Bronchial epithelial cell (primary cell): ENCODE measurements at places on chromosomes 2 and 18. TPM values are rescaled to one million over a fixed set of nuclear protein-coding genes. Genes with fewer than 3 reads are reported as not detected.

GRCh38 chr2:27857417-27858172, 32.6 kb downstream of the RBKS start:
- DNase-seq, result peak; percentile 93

DNA sequence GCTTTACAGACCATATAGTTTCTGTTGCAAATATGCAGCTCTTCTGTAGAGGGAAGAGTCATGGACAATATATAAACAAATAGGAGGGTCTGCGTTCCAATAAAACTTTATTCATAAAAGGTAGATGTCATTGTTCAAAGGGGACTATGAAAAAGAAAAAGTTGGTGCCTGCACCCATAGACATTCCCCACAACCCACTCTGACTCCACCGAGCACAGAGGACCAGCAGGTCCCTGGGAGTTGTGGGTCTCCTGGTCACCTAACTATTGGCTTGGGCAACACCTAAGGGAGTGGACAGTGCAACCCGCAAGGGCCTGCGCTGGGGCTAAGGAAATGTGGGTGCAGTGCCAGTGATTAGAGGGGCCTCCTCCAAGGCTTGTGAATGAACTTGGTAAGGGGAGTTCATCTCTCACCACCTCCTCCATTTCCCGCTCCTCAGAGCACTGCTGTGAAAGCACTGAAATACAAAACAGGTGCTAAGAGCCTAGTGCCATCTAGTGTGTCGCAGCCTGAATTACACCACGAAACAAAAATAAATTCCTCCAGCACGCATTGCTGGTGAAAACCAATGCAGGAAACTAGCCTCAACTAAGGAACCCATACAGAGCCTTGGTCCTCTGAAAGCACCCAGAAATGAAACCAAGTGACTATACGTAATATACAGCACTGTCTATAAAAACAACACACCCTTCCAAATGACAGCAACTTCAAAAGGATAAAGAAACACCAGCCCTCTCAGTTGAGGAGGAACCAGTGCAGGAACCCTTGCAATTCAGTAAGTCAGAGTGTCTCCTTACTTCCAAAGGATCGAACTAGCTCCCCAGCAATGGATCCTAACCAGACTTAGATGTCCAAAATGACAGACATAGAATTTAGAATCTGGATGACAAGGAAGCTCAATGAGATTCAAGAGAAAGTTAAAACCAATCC, 166.6 kb downstream of the RNF144A start:
- peak; percentile 12 for DNase-seq

GRCh38 chr2:55395724-55396605, 23.7 kb downstream of the CCDC88A start:
- no peak for DNase-seq

DOK6 gene
- total RNA-seq, result not detected in 2 replicates

LINC00305 gene
- not detected in 2 replicates for total RNA-seq
